ENCODE measurements at places on chromosomes 1 and 21.

GRCh38 chr1:166272155-166272554, 105.4 kb upstream of the FAM78B start:
- DNase-seq: no peak

DNA sequence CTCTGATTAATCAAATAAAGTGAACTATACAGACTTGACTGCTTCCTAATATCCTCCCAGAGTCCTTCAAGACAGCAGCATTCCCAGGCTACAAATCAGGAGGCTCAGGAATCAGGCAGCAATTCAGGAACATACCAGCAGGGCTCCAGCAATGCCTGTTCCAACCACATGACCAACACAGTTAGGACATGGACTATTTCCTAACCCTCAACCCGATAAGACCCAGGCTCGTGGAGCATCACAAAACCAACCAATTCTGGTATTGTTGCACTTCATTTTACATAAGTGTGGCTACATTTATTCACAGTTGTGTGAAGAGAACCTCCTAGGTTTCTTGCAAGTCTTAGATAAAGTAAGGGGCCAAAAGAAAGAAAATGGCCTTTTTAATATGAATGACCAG, 546.2 kb upstream of the ADGRL2 start:
- DNase-seq: no peak

GRCh38 chr1:73511038-73511437, 686.9 kb downstream of the LRRIQ3 start:
- no peak for DNase-seq

DNA sequence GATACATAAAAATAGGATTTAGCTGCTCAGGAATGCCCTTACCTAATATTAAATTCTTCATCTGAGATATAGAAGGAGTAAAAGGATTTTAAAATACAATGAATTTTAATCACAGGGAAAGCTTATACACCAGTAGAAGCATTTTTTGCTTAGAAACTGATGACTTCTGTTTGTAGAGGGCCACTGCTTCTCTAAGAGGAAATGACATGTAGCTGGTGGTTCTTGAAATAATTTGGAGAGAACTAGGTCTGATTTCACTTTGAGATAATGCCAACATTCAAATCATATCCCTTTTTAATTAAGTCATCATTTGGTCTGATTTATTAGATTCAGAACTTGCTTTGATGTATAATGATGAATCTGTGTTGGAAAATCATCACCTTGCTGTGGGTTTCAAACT, 166.6 kb upstream of the SGIP1 start:
- DNase-seq: no peak

All from MM.1S (cell line).